Esophagus squamous epithelium (tissue), 5 donors: ENCODE measurements at places on chromosomes 2 and 18.

- DNase-seq, result no peak
Observed at GRCh38 chr2:166765141-166765540, 123.1 kb upstream of the XIRP2 start.

GRCh38 chr2:154375579-154375931 lies 322.9 kb upstream of the KCNJ3 start:
- no peak for DNase-seq

DNA sequence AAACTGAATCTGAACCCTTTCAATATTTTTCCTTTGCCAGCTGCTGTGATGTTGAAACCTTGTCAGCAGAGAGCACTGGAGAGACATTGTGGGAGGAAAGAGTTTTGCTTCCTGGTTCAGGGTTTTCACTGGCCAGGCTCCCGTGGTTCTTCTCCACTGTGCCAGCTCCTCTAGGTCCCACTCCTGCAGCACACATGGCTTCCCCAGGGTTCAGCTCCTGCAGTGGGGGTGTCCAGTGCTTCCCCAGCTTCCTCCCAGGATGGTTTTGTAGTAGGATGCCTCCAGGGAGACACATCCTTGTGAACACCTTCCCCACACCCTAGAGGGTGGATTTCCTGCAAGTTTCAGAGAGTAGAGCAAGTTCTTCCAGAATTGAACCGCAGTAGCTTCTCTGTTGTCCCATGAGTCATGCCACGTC lies 24.0 kb upstream of the SULT1C3 start:
- no peak for DNase-seq

- no peak for DNase-seq
Observed at GRCh38 chr18:47735041-47735702, 195.3 kb downstream of the SMAD2 start.

DNA sequence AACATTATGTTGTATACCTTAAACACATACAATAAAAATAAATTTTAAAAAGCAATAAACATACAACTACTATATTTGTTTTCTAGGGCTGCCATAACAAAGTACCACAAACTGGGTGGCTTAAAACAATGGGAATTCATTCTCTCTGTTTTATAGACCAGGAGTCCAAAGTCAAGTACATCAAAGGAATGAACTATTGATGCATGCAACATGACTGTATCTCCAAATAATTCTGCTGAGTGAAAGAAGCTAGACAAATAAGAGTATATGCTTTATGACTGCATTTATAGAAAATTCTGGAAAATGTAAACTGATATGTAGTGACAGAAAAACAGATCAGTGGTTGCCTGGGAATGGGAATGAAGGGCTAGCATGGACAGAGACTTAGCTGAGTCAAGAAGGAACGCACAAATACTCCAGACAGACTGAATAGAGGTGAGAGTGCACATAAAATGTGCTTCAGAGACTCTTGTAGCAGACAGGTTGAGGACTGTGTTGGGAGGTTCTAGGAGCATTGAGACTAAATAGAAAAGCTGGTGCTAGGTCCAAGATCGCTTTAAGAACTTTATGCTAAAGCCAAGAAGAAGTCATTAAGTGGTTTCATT lies 11.0 kb upstream of the PLA2R1 start:
- no peak for DNase-seq

- DNase-seq, result no peak
Observed at GRCh38 chr2:169509298-169509885, at the start of gene KLHL41. Gene KLHL41 (plus strand): TSS chr2:169509702. CDS start chr2:169509779, 77 bp downstream.

DNA sequence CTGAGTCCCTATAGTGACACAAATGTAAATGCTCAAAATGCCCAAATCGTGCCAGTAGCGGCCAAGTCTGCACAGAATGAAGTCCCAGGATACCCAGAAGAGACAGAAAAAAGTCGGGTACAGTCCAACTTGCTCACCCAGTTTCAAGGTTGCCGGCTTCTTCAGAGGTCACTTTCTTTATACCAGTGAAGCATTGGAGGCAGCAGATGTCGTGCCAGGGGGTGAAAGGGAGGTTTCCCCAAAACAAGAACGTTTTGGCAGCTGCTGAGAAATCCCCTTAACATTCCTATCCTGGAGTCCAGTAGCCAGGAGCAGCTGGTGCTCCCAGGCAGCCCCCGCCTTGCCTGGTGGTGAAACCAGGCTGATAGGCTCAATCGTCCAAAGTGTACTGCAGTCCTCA lies 58.1 kb upstream of the MCFD2 start:
- no peak for DNase-seq

- no peak for DNase-seq
Observed at GRCh38 chr2:232239951-232240681, 138.4 kb upstream of the ALPP start.

DNA sequence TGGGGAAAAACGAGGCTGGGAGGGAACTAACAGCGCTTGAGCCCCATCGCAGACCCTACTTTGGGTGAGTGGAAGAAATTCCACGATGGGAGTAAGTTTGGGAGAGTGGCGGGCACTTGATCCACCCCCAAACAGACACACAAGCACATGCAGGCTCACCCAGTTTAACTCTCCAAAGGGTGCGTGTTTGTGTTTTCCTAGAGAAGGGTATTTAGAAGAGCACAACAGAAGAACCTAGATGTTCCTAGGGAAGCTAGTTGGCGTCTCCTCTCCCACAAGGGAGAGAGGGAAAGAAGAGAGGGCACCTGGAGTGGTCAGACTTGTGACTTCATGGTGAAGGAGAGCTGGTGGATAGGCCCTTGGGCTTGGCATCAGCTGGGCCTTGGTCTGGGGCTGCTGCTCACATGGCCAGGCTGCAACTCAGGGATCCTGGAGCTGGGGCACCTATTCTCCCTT lies 3.2 kb downstream of the GATA6 start:
- DNase-seq, result no peak

DNA sequence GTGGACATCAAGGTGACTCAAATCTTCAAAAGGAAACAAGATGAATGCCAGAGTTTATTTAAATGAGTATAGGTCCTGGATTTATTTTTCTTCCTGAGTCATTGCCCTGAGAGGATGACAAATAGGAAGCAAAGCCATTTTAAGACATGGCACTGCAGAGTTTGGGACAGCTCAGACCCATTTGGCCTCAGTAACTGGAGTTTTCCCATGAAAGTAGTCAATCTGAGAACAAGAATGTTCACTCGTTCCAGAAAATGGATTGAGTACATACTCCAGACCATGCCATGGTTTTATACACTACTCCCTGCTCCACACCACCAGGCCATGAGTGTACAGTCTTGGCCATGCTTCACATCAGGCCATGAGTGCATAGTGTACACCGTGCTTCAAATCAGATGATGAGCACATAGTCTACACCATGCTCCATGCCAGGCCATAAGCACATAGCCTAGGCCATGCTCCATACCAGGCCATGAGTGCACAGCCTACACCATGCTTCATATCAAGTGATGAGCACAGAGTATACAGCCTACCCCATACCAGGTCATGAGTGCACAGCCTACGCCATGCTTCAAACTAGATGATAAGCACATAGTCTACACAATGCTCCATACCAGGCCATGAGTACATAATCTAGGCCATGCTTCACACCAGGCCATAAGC lies 202.4 kb downstream of the FBXO15 start:
- no peak for DNase-seq

GRCh38 chr2:190627448-190628412 lies 21.2 kb upstream of the NAB1 start:
- DNase-seq, result no peak

DNA sequence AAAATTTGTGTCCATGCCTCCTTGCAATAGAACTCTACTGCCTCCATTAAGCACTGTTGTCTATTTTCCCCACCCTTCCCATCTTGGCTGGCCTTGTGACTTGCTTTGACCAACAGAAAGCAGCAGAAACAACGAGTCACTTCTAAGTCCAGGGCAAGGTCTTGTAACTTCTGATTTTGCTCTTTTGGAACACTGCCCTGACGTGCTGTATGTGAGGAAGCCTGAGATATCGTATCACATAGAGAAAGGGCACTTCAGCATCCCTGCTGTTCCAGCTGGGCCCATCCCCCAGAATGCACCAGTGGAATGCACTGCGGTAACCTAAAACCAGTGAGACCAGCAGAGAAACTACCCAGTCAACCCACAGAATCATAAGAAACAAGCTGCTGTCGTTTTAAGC lies 28.1 kb downstream of the NCKAP1 start:
- no peak for DNase-seq

DNA sequence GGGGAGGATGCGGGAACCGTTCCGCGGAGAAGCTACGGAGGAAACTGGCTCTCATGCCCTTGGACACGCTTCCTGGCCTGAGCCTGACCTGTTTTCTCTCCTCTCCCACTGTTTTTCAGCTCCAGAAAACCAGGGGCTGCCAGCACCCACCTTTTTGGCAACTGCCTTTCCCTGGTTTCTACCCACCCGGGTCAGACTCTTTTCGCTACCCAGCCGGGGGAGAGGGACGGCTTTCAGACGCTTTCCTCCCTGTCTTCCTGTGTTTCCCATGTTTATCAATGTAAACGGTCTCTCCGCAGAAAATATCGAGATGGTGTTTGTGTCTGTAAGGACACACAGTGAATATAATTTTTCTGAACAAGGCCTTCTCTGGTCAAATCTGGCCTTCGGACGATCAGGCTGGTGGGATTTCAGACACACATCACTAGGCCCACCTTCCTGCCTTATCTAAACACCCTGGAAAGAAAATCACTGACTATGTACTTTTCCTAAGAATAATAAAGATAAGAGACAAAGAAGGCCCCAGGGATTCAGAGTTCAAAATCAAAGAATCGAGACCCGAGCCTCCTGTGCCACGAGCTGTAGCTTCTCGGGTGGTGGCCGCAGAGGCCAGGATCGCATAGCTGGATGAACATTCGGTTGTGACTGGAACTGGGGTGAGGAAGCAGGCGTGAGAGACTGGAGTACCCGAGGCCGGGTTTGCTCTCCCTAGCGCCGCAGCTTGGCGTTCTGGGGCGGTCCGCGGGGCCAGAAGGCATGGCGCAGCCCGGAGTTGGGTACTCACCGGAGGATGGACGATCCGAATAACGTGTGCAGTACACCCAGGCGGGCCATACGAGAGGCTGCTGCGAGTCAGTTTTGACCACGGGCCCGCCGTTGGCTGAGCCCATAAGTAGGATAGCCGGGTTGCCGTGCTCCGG lies 1.7 kb downstream of the EN1 start:
- DNase-seq, result no peak

DNA sequence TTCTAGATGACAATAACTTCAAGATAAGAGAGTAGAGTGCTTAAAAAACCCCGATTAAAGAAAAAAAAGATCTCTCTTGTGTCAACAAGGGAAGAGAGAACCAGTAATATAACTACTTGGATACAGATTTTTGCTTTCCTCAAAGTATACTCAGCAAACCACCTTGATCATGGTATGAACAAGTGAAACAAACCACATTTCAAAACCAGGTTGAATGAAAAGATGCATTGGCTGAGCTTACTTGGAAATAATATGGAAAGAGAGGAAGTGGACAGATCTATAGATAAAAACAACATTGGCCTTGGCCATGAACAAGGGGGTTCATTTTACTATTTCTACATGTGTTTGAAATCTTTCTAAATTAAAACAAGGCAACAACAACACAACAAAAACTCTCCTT lies 50.1 kb downstream of the ATP8B1 start:
- no peak for DNase-seq
